ENCODE measurements at places on chromosomes 12 and 14. TPM values are rescaled to one million over a fixed set of nuclear protein-coding genes. Genes with fewer than 3 reads are reported as not detected.

- DNase-seq = no peak
These were observed at the start of gene ASB2 for GRCh38 chr14:93976477-93977057. Gene ASB2, minus strand, starts transcription at chr14:93976570. Its CDS starts 12,031 bp downstream, at chr14:93964539.

CSRP2 gene
- 90.9 TPM for polyA plus RNA-seq

DNA sequence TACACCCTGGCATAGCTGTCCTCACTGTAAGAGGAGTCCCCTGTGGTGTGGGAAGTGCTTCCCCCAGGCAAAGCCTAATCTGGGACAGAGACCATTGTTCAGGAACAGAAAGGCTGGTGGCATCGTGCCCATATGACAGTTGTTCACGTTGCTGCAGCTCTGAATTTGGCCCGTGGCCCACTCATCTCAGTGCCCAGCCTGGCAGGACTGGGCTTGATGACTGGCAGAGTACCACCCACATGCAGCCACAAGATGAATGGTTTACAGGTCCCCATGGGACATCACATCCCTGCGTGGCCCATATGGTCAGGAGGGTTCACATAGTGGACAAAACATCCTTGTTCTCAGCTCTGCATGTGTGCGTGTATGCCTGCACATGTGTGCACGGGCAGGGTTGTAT lies 17.5 kb downstream of the IQSEC3 start:
- DNase-seq = no peak

GRCh38 chr12:12874029-12874428 lies 17.3 kb upstream of the GPRC5A start:
- no peak for DNase-seq

GRCh38 chr12:60123557-60123956 lies 527.7 kb downstream of the SLC16A7 start:
- no peak for DNase-seq

CPNE6 gene
- 0.18 TPM for polyA plus RNA-seq

SLC25A47 gene
- not detected for polyA plus RNA-seq

DNAI7 gene
- polyA plus RNA-seq = 7.9 TPM

DNA sequence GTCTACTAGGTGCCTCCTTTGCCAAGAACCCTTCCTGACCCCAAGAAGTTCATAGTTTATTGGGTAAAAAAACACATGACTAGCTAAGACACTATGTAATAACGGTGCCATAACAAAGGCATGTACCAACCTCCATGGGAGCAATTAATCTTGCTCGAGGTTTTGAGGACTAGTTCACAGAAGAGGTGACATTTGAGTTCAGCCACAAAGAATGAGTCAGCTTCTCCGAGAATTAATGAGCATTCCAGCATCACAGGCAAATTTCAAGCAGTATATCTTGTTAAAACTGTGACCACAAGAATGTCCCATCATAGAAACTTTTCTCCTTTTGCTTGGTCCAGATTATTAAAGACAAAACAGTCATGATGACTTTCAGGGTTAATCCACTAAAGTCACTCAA lies 113.0 kb upstream of the RAP1B start:
- DNase-seq = peak; percentile 24

KRT80 gene
- polyA plus RNA-seq = 0.80 TPM

Measured in left kidney (tissue), 8 donors.